ENCODE measurements at places on chromosomes 7 and 10. TPM values are rescaled to one million over a fixed set of nuclear protein-coding genes. Genes with fewer than 3 reads are reported as not detected.

Gene KCND2
- 2.6 TPM for total RNA-seq

GRCh38 chr7:91287371-91288084 is 23.3 kb downstream of the FZD1 start:
- no peaks in the 10 kb centered on the region for H3K36me3 ChIP-seq
- H3K4me3 ChIP-seq: no peak overlapping the region

Gene TBC1D12
- total RNA-seq: 29.4 TPM

Gene TOMM7
- 304 TPM for total RNA-seq

Gene EIF4EBP2
- 192 TPM for total RNA-seq

- H3K4me1 ChIP-seq: no peaks in the 10 kb centered on the region
- no peak for DNase-seq
- H3K4me3 ChIP-seq: peak overlapping the region; percentile 43
- no peaks in the 10 kb centered on the region for H3K36me3 ChIP-seq
Measured at GRCh38 chr7:101857358-101857811, 40.0 kb downstream of the CUX1 start.

Gene PAX4
- not detected for total RNA-seq

Gene TMEM26
- total RNA-seq: 19.0 TPM

DNA sequence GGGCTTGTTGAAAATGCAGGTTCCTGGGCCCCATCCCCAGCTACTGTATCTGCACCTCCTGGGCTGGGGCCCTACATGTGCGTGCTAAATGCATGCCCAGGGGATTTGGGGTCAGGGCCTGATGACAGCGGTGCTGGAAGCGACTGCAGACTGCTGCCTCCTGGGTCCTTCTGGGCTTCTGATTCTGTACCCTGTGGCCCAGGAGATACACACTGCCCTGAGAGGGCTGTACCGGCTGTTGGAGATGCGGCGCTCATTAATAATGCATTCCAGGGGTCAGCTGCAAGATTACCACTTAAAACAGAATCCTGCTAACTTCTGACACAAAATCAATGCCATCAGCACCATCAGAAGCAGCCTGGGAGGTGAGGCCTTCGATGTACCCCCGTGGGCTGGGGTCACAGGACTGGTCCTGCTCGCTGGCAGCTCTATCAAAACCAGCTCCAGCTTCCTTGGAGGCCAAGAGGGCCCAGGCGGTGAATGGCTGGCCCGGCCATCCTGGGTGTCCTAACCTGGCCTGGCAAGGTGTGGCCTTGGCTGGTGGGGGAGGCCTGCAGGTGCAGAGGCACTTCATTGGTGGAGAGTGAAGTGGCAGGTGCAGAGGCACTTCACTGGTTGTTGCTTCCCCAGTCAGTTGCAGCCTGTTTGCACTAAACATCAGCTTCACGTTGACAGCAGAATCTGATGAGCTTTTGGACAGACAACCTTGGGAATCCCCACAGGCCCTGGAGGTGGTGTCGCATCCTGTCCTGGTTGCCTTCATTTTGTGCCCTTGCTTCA is 79.2 kb downstream of the GLRX3 start:
- H3K4me3 ChIP-seq: no peak overlapping the region
- no peak overlapping the region for H3K27ac ChIP-seq
- no peaks in the 10 kb centered on the region for H3K36me3 ChIP-seq

- H3K4me1 ChIP-seq: no peaks in the 10 kb centered on the region
- no peaks in the 10 kb centered on the region for H3K36me3 ChIP-seq
- no peak overlapping the region for H3K4me3 ChIP-seq
- DNase-seq: no peak
Measured at GRCh38 chr10:33160151-33160550, 174.3 kb downstream of the NRP1 start.

Gene MOGAT3
- total RNA-seq: not detected

GRCh38 chr7:114793155-114793845 is 128.6 kb upstream of the MDFIC start:
- no peaks in the 10 kb centered on the region for H3K36me3 ChIP-seq
- DNase-seq: no peak
- no peaks in the 10 kb centered on the region for H3K27me3 ChIP-seq
- H3K27ac ChIP-seq: no peak overlapping the region

GRCh38 chr10:70559861-70560260 is 42.7 kb downstream of the PRF1 start:
- H3K4me1 ChIP-seq: no peaks in the 10 kb centered on the region
- H3K4me3 ChIP-seq: no peak overlapping the region
- H3K27ac ChIP-seq: no peak overlapping the region
- H3K27me3 ChIP-seq: no peaks in the 10 kb centered on the region
- H3K36me3 ChIP-seq: no peaks in the 10 kb centered on the region
- DNase-seq: no peak

DNA sequence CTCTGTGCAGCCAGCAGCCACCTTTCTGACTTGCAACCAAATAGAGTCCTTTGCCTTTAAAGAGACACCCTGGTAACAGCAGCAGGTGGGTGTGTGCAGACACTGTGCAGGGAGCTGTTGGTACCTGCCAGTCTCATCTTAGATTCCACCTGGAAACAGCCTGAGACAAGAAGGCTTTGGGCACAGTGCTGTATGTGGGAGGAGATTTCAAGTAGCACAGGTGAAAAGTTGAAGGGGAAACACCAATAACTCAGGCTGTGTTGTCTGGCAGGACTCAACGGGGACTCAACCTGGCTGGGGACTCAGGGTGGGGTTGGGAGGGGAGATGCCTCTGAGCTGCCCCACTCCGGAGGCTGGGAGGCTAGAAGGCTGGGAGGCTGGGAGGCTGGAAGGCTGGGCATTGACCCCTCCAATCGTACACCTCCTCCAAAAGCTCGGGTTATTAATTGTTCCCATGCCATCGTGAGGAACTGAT is 6.7 kb downstream of the CPXM2 start:
- no peaks in the 10 kb centered on the region for H3K36me3 ChIP-seq
- no peak overlapping the region for H3K4me3 ChIP-seq
- no peaks in the 10 kb centered on the region for H3K27me3 ChIP-seq

- no peak for DNase-seq
- no peak overlapping the region for H3K4me3 ChIP-seq
- H3K36me3 ChIP-seq: no peaks in the 10 kb centered on the region
- H3K27ac ChIP-seq: no peak overlapping the region
- H3K27me3 ChIP-seq: no peaks in the 10 kb centered on the region
Measured at GRCh38 chr7:75735581-75736350, 3.0 kb downstream of the HIP1 start.

Gene RBM20
- total RNA-seq: 3.1 TPM

Gene HMX3
- not detected for total RNA-seq

Gene NPC1L1
- total RNA-seq: 0.33 TPM

Gene CPA2
- not detected for total RNA-seq

Gene CTAGE6
- total RNA-seq: 2.3 TPM

DNA sequence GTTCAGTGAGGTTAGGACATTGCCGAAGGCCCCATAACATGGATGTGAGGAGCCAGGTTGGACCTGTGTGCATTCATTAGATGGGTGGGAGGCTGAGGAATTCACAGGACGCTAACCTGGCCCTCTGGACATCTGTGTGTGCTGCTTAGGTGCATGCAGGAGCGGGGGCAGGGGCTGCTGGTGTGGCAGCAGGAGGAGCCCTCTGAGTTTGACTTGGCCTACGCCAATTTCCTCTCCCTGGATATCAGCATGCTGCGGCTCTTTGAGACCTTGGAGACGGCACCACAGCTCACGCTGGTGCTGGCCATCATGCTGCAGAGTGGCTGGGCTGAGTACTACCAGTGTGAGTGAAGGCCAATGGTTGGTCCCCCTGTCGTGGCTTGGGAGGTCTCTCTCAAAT is 34.5 kb upstream of the MMD2 start:
- no peak for DNase-seq
- H3K27ac ChIP-seq: no peak overlapping the region
- no peak overlapping the region for H3K4me3 ChIP-seq
- no peaks in the 10 kb centered on the region for H3K4me1 ChIP-seq
- H3K36me3 ChIP-seq: no peaks in the 10 kb centered on the region

DNA sequence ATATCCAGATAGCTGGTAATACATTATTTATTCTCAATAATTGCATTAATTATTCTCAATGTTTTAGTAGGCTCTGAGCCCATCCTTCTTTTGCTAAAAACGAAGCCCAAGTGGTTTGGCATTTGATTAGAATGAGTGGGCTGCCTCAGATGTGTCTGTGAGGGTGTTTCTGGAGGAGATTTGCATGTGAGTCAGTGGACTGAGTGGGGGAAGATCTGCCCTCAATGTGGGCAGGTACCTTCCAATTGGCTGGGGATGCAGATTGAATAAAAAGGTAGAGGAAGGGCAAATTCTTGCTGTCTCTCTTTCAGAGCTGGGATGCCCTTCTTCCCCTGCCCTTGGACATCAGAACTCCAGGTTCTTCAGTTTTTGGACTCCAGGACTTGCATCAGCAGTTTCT is 290.6 kb upstream of the SMIM30 start:
- H3K27ac ChIP-seq: no peak overlapping the region
- H3K36me3 ChIP-seq: no peaks in the 10 kb centered on the region
- H3K27me3 ChIP-seq: no peaks in the 10 kb centered on the region
- H3K4me3 ChIP-seq: no peak overlapping the region
- DNase-seq: no peak

DNA sequence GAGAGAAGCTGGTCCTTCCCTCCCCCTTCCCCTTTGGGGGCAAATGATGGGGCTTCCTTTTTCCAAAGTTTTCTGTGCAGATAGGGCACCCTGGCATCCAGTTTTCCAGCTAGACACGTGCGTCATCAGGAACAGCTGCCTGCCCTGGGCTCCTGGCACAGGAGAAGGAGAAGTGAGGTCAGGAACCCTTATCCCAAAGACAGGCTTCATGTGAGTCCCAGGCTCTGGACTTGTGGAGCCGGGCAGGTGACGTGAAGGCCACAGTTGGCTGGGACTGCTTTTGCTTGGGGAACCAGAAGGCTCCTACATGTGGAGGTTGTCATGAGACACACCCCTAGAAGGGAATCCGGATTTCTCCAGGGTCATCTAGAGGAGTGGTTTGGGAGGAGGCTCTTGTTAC is 66.5 kb downstream of the RBM20 start:
- no peak overlapping the region for H3K27ac ChIP-seq
- H3K4me3 ChIP-seq: no peak overlapping the region
- H3K4me1 ChIP-seq: no peaks in the 10 kb centered on the region
- no peaks in the 10 kb centered on the region for H3K36me3 ChIP-seq
- DNase-seq: no peak
- H3K27me3 ChIP-seq: no peaks in the 10 kb centered on the region

DNA sequence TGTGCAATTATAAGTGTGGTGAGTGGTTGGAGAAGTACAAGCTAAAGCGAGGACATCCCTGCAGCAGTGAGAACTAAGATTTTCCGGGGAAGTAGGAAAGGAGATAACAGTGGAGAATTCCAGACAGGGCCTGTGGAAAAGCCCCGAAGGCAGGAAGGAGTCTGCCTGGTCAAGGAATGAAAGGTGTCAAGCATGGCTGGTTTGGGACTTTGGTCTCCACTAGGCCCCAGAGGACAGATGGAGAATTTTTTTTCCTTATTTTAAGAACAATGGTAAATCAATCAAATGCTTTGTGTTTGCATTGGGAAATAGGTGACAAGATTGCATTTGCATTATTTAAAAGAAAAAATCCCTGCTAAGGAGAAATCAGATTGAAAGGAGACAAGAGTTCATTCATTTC is 3.2 kb upstream of the CEP55 start:
- no peak overlapping the region for H3K4me3 ChIP-seq
- no peak for DNase-seq
- H3K27me3 ChIP-seq: no peaks in the 10 kb centered on the region

Gene NACAD
- 1.2 TPM for total RNA-seq

- peaks cover 35% of the 10 kb centered on the region for H3K27me3 ChIP-seq
- H3K36me3 ChIP-seq: no peaks in the 10 kb centered on the region
- no peak for DNase-seq
- no peaks in the 10 kb centered on the region for H3K4me1 ChIP-seq
Measured at GRCh38 chr10:49387071-49387470, 8.8 kb downstream of the DRGX start.

Gene IDI2
- total RNA-seq: not detected

DNA sequence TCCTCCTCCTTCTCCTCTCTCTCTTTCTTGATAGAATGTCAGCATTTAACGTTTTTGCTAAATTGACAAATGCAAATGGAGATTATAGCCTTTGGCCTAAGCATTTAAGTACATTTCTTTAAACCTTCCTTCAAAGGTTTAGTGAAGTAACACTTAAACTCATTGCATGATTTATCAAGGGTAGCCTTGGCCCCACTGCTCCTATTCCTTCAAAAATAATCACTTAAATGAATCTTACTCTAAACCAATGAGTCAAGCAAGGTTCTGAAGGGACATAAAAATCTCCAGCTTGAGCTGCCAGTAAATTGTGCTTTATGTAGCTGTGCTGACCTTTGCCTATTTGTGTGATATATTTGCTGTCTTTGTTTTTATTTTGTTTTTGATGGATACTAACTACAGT is 358.5 kb upstream of the AKR1E2 start:
- H3K36me3 ChIP-seq: no peaks in the 10 kb centered on the region
- H3K27me3 ChIP-seq: no peaks in the 10 kb centered on the region
- DNase-seq: no peak
- no peak overlapping the region for H3K4me3 ChIP-seq

DNA sequence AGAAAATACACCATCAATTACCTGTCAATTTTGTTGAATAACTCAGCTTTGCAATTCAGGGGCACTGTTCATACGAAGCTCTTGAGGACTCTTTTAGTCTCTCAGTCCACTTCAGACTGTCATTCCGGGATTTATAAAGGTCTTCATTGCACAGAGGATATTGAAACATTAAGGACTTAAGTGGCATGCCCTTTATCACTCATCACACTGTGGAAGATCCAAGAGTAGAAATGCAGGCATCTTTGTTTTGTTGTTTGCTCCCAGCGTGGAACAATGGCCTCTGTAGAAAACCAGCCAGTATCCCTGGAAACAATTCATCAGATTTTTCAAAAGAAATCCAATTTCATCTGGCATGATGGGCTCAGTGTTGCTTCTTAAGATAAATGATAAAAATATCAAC is 66.3 kb upstream of the LRGUK start:
- no peaks in the 10 kb centered on the region for H3K4me1 ChIP-seq
- no peaks in the 10 kb centered on the region for H3K36me3 ChIP-seq
- no peak overlapping the region for H3K27ac ChIP-seq

Data from breast epithelium (tissue), 4 donors.